ENCODE measurements at places on chromosomes 12 and 14.
A peak's percentile ranks its signal among the peaks of the same experiment; 100 is the strongest.

GRCh38 chr14:65044596-65044959 is 57.7 kb downstream of the MAX start:
- DNase-seq = peak; percentile 51

DNA sequence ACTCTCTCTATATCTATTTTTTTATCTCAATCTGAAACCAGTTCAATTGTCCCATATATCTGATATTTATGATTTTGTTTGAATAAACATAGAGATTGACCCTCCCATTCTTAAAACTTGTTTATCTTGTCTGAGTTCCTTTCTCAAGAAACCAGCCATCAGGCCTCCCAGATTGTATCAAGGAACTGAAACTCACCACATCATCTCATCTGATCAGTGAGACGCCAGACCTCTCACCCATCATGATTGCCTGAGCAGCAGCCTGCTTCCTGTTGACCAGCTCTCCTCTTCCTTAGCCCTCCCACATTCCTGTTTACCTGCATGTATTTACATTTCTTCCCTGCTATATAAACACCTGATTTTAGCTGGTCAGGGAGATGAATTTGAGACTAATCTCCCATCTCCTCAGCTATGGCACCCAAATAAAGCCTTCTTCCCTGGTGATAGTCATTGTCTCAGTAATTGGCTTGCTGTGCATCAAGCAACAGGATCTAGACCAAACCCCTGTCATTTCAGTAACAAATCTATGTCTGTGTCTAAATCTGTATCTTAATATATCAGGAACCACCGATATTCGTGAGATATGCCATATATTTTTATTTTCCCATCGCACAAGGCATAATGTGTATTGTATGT is 323.6 kb downstream of the TMTC2 start:
- DNase-seq = no peak

DNA sequence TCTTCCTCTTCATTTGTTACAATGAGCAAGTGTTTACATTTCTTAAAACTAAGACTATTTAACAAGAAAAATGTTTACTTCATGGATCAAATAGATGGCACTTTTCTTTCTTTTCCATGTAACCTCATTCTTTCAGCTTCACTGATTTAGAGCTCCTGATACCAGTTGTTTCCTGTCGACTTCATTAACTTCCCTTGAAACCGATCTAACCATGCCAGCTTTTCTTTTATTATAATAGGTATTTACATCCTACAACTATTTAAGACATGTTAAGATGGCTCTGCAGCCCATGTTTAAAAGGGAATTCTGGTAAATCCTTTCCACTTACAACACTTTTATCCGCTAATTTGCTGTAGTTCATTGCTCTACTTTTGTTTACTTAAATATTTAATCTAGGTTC is 107.3 kb upstream of the DCN start:
- DNase-seq = no peak

DNA sequence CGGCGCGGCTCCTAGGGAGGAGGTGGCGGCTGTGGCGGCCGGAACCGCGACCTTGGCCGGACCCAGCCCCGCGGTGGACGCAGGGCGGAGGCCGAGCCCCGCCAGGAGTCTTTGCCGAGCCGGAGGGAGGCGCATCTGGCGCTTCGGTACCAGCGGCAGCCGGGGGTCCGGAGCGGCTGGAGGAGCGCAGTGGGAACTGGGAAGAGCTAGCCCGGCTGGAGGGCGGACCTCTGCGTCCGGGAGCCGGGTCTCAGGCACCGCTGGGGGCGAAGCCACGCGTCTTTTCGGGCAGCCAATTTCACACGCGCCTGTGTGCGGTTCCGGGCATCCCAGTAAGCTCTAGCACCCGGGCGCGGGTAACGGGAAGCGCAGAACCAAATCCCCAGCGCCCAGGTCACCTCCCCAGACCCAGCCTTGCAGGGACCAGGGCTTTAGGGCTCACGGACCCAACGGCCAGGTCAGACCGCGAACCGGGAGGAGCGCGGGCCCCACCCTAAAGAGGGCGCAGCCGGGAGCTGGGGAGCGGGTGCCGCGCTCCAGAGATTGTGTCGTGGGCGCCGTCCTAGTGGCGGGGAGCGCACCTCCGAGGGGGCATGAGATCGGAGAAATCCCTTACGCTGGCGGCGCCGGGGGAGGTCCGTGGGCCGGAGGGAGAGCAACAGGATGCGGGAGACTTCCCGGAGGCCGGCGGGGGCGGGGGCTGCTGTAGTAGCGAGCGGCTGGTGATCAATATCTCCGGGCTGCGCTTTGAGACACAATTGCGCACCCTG is 89.4 kb downstream of the GALNT8 start:
- DNase-seq = no peak

- DNase-seq = no peak
These were observed 293.3 kb downstream of the PPFIA2 start for GRCh38 chr12:81465876-81466275.

GRCh38 chr14:24366721-24367513 is 1.1 kb upstream of the NFATC4 start:
- DNase-seq = no peak

DNA sequence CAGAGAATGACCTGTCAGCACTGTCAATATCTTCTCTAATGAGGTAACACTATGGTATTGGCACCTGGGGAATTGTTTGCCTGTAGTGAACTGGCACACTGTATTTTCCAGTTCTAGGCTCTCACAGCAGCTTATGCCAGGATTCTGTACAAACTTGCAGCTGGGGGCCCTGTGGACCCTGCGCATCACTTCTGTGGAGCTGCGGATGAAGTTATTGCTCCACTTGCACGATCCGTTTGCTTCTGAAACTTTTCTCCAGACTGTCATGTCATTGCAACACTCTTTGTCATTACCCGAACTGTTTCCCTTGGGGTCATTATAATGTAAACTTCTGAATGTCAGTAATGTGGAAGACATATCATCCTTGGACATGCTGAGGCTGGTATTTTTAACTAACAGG is 3.9 kb downstream of the RNASE11 start:
- no peak for DNase-seq
